Activated CD8-positive, alpha-beta memory T cell treated with anti-CD3 and anti-CD28 coated beads for 1 hour (primary cell): ENCODE measurements at places on chromosomes 3 and 15.

- no peak for DNase-seq
These were observed 167.2 kb downstream of the POLR2M start for GRCh38 chr15:57873564-57874209.

GRCh38 chr3:177294221-177294620, 96.9 kb upstream of the TBL1XR1 start:
- no peak for DNase-seq

DNA sequence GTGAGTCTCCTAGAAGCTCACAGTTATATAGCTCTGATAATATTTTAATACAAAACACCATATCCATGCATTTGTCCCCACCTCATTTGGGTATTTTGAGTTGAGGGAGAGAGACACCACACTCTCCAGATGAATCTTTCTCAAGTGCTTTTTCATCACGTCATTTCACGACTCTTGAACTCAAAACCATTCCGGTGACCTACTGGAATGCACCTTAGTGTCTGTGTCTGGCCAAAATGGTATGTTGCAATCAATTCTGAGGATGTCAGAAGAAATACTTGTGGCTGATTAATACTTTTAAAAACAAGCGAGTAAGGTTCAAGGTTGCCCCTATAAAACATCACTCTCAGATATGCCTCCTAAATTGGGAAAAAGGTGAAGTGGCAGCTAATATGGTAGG, 352.6 kb upstream of the ICE2 start:
- no peak for DNase-seq

DNA sequence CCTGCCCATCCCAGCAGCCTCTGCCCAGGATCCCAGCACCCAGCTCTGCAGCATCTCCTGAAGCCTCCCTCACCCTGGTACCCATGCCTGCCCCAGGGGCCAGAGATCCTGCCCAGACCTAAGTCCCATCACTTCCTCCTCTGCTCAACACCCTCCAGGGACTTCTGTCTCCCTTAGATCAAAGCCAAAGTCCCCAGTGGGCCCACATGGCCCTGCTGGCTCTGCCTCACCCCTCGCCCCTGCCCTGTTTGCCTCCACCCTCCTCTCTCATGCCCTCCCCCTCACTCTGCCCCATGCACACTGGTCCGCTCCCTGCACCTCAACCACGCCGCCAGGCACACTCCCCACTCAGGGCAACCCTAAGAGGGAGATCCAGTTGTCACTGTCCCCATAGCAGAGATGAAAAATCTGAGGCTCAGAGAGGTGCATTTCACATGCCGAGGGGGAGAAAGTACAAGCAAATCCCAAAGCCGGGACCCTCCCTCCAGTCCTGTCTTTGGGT, 146.5 kb downstream of the NUP210 start:
- DNase-seq: no peak
